ENCODE measurements at places on chromosomes 6 and 20.

GRCh38 chr6:137804637-137805036, 62.4 kb upstream of the TNFAIP3 start:
- DNase-seq, result no peak

DNA sequence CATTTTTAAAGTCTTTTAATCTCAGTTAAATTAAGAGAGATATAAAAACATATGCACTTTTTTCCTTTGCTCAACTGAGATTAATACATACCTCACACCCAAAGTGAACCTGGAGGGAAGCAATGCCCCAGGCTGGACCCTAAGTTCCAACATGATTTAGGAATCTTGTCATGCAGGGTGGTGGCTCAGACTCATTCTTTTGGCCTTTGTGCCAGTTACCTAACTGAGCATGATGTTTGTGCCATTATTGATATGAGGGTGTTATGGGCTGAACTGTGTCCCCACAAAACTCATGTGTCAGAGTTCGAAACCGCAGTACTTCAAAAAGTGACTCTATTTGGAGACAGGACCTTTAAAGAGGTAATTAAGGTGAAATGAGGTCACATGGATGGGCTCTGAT, 188.0 kb downstream of the ARHGAP18 start:
- DNase-seq, result no peak

DNA sequence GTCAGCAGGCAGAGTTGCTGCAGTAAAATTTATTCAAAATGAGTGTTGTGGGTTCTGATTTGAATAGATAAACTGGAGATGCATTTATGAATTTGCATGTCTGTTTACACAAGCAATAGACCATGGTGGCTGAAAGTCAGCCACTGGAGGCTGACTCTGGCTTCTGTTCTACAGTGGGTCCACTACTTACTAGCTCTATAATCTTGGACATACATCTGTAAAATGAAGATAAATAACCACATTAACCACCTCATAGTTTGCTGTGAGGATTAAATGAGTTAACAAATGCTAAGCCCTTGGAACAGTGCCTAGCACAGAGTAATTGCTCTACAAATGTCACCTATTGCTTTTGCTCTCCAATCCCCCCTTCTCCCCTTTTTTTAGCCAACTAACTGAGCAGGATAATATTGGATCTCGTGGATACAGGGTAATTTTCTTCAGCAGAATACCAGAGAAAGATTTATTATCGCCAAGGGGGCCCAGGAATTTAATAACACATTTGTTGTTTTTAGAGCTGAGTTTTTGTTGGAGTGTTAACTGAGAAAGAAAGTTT, 1.4 kb upstream of the PM20D2 start:
- DNase-seq, result no peak

DNA sequence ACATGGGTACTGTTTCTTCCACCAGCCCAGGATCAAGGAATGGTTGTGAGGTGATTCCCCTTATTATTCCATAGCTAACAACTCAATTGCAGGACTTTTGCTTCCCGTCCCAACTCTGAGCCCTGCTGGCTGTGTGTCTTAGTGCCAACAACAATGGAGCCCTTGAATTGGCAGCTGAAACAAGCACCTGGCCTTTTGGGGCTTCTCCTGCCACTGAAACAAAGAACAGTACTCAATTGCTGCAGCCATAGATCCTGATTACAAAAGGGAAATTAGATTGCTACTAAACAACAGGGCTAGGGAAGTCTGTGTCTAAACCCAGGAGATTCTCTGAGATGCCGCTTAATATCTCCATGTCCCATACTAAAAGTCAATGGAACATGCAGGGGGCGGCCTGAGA, 61.3 kb upstream of the CARMIL1 start:
- DNase-seq, result no peak

DNA sequence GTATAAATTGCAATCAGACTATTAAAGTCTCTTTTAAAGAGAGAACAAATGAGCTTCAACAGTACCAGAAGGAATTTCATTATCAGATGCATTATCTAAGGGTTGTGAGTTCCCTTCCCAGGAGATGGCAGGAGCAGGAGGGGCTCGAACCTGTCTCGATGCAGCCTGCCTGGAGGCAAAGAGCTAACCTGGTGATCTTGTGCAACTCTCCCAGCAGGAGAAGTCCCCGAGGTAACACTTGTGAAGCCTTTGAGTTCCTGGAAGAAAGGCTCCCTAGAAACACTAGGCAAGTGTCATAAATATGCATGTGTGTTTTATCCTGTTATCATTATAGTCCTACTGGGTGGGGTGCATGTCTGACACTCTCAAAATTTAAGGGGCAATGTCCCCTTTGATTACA, 232.2 kb upstream of the ARID1B start:
- no peak for DNase-seq

- DNase-seq, result no peak
Measured at GRCh38 chr6:163324326-163324687, 90.2 kb upstream of the QKI start.

GRCh38 chr6:111784433-111784832, 88.8 kb downstream of the FYN start:
- no peak for DNase-seq

DNA sequence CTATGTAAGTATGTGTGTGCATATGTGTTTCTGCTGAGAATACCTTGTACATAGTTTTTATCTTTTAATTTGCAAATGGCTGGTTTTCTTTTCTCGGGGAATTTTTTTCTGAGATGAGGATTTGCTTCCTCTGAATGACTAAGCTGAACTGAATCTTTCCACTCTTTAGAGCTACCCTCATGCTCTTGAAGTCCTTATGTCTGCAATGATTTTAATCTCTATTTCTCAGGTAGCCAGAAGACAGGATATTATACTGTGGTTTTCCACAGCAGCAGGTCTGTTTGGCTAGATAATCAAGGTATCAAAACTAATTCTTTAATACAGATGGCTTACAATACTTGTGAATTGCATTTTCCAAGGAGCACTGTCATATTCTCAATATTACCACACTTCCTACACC, 114.7 kb downstream of the PLCB1 start:
- no peak for DNase-seq

DNA sequence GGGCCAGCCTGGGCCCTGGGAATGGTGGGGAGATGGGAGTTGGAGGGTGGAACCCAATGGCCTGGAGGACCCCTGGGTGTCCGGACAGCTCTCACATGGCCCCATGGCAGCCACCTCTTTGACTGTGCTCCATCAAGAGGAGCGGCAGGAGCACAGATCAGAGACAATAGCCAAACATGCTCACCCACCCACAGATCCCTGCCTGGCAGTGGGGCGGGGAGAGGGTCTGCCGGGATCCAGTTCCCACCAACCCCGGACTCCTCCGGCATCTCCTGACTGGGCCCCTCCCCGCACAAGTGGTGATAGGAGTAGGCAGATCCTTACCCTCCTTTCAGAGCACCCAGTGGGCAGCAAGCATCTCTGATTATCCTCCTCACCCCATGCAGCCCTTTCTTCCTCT, 31.9 kb upstream of the MRPS18A start:
- no peak for DNase-seq

DNA sequence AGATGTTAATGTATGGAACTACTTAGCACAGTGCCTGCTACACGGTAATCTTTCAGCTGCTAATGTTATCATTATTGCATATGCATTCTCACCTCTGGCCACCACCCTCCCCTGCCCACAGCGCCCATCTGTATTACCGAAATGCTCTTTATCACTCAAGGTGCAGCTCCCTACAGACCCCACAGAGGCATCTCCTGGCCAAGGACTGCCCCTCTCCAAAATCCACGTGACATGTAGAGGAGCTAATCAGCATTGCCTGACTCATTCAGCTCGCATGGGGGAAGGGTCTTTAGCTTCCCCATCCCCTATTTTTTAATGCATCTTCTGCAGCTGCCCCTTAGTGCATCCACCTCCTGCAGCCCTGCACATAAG, 41.8 kb downstream of the SLC22A23 start:
- DNase-seq, result no peak

DNA sequence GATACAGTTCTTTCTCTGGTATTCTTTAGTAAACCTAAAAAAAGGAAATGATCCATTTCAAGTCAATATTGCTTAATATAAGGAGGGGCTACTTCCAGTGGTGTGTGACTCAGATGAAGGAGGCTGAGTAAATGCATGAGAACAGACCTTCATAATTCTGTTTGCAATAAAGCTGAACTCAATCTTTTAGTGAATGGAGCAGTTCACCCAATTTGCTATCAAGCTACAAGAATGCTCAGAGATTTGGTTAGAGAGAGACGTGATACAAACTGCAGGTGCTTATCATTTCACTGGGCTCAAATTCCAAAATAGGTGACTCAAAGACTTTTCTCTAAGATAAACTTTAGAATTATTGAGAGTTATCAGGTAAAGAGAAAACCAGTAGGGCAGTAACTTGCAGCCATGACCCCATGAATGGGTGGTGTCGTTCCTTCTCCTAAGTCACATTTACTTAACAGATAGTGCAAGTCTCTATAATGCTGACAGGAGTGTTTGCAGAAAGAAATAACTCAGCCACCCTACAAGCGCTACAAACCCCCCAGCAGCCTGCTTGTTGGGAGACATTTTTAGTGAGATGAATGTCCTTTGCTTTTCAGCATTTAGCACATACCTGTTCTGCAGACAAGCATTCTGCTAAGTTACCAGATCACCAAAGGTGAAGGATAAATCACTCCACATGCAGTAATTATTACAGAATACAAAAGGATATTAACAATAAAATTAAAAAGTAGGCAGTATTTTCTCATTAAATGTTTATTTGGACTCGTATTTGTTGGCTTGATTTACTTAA, 16.4 kb upstream of the BLOC1S5 start:
- no peak for DNase-seq

GRCh38 chr6:133681891-133682290, 207.0 kb upstream of the TCF21 start:
- DNase-seq, result no peak

DNA sequence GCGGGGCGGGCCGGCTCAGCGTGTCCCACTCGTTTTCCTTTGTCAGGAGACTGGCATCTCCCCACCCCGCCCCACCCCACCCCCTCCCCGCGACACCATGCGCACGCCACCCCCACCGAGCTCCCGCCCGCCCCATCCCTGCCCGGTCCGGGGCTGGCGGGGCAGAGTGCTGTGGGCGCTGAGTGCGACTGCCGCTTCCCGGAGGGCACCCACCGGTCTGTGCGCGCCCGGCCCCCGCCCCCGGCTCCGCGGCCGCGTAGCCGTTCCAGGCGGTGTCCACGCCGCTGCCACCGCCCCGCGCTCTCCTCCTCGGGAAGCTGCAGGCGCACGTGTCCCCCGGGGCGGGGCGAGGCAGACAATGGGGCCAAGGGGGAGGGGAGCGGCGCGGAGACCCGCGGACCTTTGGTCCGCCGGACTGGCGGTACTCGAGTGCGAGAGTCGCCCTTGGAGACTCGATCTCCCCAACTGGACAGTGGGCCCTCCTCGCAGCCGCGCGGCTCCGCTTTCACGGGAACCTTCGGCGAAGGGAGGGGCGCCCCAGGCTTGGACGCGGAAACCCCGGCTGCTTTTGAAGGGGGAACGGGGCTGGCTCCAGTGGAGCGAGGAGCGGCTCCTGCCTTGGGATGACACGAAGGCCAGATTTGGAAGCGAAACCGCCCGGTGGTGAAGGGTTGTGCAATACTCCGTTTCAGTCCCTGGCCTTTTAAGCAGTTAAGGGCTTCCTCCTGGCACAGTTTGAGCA, 1.0 kb upstream of the SYNCRIP start:
- peak; percentile 85 for DNase-seq

DNA sequence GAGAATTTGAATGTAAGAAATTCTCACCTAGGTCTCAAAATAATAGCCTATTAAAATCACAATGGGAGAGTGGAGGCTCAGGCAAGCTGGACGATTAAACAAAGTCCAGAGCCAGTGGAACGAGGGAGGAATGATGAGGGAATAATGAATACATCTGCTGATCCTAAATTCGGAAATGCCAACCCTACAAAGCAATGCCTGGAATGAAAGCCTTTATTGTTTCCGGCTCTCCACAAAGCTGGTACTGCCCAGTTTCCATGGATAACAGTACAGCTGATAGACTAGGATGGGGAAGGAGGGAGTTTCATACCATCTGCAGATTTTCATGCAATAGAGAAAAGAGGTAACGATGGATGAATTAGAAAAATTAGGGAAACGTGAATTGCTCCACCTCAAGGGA, 356.1 kb downstream of the CBLN4 start:
- DNase-seq, result no peak

DNA sequence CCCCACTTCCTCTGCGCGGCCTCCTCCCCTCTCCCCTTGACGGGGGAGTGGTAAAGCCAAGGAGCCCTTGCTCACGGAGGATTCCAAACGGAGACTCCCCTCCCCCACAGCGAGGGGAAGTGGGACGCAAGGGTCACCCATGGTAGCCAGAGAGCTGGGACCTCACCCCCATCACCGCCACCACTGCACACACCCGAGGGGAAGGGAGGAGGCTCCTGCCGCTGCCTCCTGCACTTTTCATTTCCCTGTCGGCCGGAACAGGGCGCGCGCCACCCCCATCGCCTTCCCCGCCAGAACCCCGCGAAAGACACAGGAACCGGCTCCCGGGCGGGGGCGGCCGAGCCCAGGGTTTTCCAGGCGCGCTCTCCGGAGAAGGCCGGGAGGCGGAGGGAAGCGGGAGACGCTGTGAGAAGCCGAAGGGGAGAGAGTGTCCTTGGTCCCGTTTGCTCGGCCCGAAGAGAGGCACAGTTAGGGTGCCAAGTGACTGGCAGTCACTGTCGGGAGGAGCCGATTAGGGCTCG, 789 bp downstream of the CCND3 start:
- peak; percentile 60 for DNase-seq

- no peak for DNase-seq
Measured at GRCh38 chr6:21665110-21665391, 71.5 kb downstream of the SOX4 start.

- no peak for DNase-seq
Measured at GRCh38 chr6:155578251-155578650, 122.6 kb upstream of the NOX3 start.

DNA sequence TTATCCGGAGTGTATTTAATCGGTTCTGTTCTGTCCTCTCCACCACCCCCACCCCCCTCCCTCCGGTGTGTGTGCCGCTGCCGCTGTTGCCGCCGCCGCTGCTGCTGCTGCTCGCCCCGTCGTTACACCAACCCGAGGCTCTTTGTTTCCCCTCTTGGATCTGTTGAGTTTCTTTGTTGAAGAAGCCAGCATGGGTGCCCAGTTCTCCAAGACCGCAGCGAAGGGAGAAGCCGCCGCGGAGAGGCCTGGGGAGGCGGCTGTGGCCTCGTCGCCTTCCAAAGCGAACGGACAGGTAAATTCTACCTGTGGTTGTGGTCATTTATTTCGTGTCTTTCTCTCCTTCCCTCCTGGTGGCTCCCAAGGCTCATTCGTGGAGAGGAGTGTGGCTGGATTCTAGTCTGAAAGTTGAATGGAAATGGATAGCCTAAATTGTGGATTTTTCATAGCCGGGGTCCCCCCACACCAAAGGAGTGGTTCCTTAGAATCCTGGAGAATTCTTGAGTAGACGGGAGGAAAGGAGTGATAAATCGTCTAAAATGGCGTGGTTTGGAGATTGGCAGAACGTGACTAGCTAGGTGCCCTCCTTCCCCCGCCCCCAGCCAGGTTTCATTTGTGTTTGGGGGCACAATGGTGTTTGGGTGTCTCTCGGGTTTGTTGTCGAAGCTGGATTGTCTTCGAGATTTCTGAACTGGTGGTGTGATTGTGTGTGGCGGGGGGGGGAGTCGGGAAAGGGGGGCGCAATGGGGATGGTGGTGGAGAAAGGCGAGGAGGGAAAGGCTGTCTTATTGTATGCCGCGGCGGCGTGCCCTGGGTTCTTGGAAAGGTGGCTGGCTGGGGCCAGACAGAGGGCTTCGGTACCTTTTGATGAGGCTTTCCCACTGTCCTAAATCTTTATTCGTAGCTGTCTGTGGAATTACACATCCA, 673 bp downstream of the MARCKS start:
- DNase-seq, result peak; percentile 11

GRCh38 chr6:39073471-39074355, 25.1 kb downstream of the GLP1R start:
- peak; percentile 6 for DNase-seq

GRCh38 chr20:50515471-50516106, 5.4 kb downstream of the PTPN1 start:
- DNase-seq, result no peak
